ENCODE measurements at places on chromosomes 3 and 15. TPM values are rescaled to one million over a fixed set of nuclear protein-coding genes. Genes with fewer than 3 reads are reported as not detected.

Gene RPP14
- 9.7 TPM for total RNA-seq

- peaks cover 25% of the 10 kb centered on the region for H3K4me1 ChIP-seq
- peak within 1 kb of the TSS; percentile 80 for H3K27ac ChIP-seq
- peak within 1 kb of the TSS; percentile 31 for H3K4me3 ChIP-seq
- H3K27me3 ChIP-seq: no peaks in the 10 kb centered on the region
These were observed at the start of gene CD276 for GRCh38 chr15:73683777-73684580. CD276 (plus strand) TSS chr15:73684383; CDS start chr15:73699640, 15,257 bp downstream.

DNA sequence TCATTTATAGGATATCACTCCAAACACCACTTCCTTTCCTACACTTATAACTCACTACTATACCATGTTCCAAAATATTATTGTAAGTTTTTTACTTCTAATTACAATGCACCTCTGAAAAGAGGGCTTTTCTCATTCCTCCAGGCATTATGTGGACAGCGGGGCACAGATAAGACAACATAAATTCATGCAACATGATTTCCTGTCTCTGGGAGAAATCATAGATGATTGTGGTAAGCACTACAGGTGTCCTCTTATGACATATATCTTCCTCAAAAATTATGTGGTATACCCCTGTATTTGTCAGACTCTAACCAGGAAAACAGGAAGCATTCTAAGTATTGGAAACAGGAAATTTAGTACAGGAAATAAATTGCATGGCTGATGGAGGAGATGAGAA is 45.7 kb upstream of the INO80 start:
- H3K4me3 ChIP-seq: no peak overlapping the region
- no peaks in the 10 kb centered on the region for H3K27me3 ChIP-seq
- no peaks in the 10 kb centered on the region for H3K4me1 ChIP-seq
- H3K36me3 ChIP-seq: no peaks in the 10 kb centered on the region
- peak overlapping the region; percentile 81 for H3K27ac ChIP-seq

- no peaks in the 10 kb centered on the region for H3K4me1 ChIP-seq
- no peak for DNase-seq
- no peaks in the 10 kb centered on the region for H3K27me3 ChIP-seq
- no peak overlapping the region for H3K27ac ChIP-seq
- H3K36me3 ChIP-seq: no peaks in the 10 kb centered on the region
- H3K4me3 ChIP-seq: no peak overlapping the region
These were observed 35.8 kb upstream of the CHST2 start for GRCh38 chr3:143083781-143084180.

Gene ANKUB1
- total RNA-seq: 3.1 TPM

Data from upper lobe of left lung (tissue), 6 donors.